ENCODE measurements at places on chromosomes 7 and 10.
A peak's percentile ranks its signal among the peaks of the same experiment; 100 is the strongest.

DNA sequence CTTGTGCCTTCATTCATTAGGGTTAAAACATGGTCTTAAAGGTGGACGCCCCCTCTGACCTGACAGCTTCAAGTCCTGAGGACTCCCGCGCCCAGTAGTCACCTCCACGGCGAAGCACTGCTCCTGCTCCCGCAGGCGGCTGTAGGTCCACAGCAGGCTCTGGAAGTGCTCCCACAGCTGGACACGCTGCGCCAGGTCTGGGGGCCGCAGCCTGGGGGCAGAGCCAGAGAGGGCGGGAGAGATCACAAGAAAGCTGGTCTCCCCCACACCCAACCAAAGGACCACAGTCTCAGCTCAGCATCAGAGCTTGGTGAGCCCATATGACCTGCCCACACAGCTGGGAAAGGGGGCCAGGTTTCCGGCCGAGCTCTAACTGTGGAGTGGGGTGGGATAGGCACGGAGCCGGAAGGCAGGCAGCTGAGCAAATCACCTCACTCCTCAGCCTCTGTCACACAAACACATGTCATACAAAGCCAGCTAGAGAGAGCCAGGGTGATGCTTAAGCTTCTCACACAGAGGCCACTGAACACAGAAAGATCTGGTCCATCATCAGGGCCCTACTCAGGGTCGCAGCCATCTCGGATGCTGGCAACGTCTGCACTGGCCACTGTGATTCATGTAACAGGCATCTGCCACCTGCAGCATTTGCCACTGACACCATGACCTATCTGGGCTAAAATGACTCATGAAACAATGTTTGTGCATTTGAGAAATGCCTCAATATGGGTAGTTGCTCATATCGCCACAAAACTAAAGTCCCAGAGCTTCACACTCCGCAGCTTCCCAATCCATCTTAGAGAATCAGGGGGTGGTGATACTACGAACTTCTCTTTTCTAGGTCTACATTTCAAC is 12.6 kb downstream of the HPS1 start:
- DNase-seq = no peak

- DNase-seq = peak; percentile 34
Observed at GRCh38 chr10:15167411-15168290, 842 bp downstream of the NMT2 start.

DNA sequence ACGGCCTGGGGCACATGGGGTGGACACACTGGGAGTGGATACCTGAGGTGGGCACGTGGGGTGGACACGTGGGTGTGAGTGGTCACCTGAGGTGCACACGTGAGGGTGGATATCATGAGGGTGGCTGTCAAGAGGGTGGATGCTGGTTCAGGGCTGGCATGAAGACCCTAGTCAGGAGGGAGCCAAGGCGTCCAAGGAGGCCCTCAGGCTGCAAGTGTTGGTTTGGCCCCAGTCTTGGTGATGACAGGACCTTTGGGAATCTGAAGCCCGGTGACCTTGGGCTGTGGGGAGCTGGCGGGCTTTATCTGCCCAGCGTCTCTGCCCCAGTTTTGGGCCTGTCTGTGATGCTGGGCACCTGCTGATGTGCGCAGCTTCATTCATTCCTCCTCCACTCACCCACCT is 24.9 kb upstream of the PFKFB3 start:
- no peak for DNase-seq

- DNase-seq = no peak
Observed at GRCh38 chr7:27172823-27173510, 1.2 kb downstream of the HOXA10 start.

- DNase-seq = no peak
Observed at GRCh38 chr7:105766421-105767073, 109.9 kb downstream of the ATXN7L1 start.
